T-helper 17 cell (primary cell): ENCODE measurements at places on chromosomes 4 and X. TPM values are rescaled to one million over a fixed set of nuclear protein-coding genes. Genes with fewer than 3 reads are reported as not detected.

DNA sequence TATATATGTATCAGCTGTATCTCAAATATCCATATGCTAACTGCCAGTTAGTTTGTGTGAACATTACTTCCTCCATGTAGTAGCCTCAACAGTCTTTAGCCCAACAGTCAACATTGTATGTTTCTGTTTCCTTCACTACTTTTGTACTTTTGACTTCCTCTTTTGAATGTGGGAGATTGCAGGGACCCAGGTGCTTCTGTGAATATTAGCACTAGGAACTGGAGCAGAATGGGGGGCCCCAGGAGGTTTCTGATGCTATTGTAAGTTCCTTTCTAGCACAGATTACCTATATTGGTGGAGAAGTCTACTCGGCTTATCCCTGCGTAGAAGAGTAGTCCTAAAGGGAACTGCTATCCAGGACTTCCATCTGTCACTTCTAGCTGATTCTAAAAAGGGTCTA lies 2.3 kb downstream of the PLAC8 start:
- no peak for DNase-seq

- no peak for DNase-seq
Measured at GRCh38 chrX:127606590-127606989, 445.6 kb downstream of the ACTRT1 start.

NIPAL1 gene
- total RNA-seq: 0.91 TPM

MAGEA4 gene
- total RNA-seq: not detected
